Motor neuron (in vitro differentiated cells): ENCODE measurements at places on chromosomes 5 and 9.

DNA sequence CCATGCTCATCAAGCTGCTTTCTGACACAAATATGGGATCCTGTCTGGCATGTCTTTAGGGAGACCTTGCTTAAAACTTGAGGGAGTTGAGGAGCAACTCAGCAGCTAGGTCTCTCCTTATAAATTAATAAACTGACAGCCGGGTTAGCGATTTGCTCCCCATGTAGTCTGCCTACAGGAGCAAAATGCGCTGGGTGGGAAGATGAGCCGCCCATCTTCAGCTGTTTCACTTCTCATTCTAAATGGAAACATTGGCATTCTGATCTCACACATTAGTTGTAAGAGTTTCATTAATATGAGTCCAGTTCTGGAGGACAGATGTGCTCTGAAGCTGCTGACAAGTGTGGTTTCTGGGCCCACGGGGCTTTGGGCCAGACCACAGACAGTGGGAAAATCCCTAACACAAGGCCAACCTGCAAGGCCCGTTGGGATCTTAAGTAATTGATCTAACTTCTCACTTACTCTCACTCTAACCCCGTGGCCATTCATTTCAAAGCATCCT, 197.0 kb downstream of the MCTP1 start:
- ATAC-seq, result peak; percentile 66

DNA sequence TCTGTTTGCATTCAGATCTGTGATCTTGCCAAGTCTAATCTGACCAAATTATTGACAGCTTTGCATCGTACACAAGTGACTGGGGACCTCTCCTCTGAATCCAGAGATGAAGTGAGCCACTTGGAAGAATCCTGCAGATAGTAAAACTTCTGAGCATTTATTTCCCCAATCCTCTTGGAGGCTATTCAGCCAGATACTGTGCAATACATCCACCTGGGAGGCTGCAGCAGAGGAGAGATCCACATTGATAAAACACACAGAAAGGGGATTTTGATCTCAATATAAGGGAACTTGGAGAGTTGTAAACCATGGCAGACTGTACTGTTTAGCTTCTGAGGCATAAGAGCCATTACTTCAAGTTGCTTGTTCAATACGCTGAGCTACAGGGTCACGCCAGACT, 654.6 kb downstream of the MTRR start:
- ATAC-seq, result no peak

- ATAC-seq, result no peak
Observed at GRCh38 chr5:181092428-181092827, 38.5 kb downstream of the OR2V1 start.

GRCh38 chr5:127865273-127865672, 162.1 kb downstream of the CCDC192 start:
- no peak for ATAC-seq

GRCh38 chr5:17431272-17432050, 66.6 kb upstream of the TAF11L2 start:
- ATAC-seq, result no peak

GRCh38 chr9:97704345-97704677, 7.2 kb upstream of the XPA start:
- ATAC-seq, result no peak

DNA sequence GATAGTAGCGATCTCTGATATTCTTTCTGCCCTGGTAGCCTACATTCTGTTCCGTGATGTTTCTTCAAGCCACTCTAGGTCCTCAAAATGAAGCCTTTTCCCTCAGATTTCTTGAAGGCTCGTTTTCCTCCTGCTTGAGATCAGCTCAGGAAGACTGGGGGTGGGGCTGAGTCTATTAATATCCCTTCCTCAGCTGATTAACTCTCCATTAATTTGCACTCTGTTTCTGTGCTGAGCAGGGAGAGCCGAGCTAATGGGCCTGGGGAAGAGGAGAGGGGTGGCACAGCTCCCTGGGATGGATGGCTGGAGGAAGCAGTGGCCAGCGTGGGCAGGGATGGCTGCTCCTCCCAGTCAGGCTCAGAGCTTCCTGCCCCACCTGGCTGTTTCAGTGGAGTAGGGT, 93.3 kb downstream of the PPARGC1B start:
- ATAC-seq, result peak; percentile 71

- ATAC-seq, result peak; percentile 79
Observed at GRCh38 chr9:37976714-37977477, 73.0 kb upstream of the SLC25A51 start.

DNA sequence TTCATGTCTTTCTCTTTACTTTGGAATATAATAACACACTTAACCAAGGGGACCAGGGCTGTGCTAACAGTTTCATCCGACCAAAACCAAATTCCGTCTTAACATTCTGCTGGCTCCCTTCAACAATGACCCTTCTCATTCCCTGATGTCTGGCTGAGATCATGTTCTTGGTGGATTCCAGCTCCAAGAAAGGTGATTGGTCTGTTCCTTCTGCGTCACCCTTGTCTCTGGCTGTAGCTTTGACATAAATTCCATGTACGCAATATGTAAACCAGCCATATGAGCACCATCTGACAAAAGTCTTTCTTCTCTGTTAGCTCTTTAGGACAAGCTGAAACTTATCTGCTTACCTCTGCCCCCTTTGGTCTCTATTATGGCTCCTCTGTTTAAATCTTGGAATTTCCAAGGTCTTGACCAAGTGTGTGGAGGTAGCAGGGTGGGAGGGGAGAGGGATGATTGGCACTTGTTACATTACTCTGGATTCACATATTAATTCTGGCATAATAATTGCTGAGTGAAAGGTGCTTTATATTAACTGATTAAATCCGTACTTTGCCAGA, 45.7 kb upstream of the HSD17B4 start:
- no peak for ATAC-seq

DNA sequence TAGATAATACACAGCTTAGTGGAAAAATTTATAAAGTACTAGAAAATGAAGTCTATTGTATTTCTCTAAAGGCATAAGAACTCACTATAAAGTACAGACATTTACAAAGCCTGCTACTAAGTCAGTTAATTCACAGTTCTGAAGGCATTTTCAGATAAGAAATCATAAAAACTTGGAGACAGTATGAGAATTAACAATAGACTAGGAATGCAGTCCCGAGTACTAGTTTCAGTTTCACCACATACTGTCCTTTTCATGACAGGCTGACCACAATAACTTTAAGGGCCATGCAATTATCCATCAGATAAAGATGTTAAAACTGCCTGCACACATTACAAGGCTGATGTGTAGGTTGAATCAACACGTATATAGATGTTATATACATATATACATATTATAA, 362.6 kb upstream of the SMC2 start:
- ATAC-seq, result no peak

DNA sequence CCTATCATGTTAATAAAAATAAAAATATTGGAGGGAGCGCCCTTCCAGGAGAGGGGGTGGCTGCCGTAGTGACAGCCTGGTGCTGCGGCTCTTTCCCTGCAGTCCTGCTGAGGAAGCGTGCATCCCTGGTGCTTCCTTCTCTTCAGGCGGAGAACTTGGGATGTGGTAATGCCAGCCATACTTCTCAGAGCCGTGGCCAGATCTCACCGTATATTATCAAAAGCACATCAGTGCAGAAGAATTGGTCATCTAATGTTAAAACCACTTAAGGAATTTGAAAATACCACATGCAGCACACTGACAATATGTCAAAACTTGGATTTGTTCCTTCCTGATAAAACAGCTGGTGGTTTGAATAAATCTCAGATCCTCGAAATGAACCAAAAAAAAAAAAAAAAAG, 17.7 kb downstream of the C9orf40 start:
- no peak for ATAC-seq

GRCh38 chr5:101370181-101370580, 467.1 kb upstream of the ST8SIA4 start:
- peak; percentile 80 for ATAC-seq

DNA sequence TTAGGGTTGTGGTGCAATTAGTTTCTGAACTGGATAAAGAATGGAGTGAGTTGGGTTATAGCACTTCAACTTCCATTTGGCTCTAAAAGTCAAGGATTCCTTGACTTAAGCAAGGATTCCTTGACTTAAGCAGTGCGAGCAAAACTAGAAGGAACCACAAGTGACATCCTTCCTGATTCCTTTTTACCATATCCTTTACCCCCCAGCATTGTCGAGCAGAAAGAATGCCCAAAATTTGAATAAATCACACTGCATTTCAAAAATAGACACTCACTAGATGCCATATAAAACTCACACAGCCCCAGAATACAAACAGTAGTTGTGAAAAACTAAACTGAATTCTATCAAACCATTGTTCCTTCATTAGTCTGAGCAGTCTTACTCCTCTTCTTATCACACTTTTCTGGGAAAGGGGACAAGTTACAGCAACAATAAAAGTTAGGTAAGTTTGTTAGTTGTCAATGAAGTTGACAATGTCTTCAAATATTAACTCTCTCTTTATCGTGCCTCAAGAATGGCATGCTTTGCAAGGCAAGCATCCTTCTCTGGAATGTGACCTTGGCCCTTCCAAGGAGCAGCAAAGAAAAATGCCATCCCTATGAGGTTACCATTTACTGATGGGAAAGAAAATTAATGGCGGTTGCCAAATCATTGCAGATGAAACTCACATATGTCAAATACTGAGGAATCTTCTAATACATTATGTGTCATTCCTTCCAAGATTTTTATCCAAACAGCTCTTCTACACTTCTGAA, 273.3 kb upstream of the ANKRD55 start:
- ATAC-seq, result no peak

DNA sequence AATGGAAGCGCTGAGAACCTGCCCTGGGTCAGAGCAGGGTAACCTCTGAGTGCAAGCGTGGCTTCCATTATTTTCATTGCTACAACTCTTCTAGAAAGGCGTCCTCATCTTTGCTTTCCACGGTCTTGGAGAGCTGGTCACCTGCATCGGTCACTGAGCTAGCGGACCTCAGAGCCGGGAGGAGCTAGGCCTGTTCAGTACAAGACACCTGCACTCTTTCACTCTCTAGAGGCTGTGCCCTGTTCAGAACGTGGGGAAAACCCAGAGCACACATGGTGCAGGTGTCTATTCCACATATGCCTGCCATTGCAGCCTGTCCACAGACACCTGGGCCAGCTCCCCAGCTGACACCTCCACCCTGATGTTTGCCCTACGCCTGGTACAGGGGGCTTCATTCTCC, 147.8 kb upstream of the IRX2 start:
- ATAC-seq, result no peak
